KBM-7 (cell line): ENCODE measurements at places on chromosomes 11 and 22.

DNA sequence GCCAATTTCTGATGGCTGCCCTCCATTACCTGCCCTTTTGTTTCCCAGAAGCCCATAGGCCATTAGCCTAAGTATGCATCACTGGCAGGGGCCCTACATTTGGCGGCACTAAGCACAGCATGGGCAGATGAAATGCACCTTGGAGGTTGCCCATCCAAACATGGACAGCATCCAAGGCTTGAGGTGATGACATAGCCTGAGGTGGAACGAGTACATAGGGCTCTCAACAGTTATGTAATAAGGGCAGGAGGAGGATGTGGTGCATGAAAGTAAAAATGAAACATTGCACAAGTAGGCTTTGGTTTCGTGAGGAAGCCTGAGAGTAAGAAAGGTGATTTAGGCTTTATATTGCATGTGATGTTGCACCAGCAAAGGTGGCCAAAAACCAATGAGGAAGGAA lies 148.1 kb downstream of the FAM76B start:
- no peak for DNase-seq

- DNase-seq: no peak
Measured at GRCh38 chr11:69726019-69726418, 22.2 kb upstream of the FGF19 start.

- no peak for DNase-seq
Measured at GRCh38 chr22:34897126-34897525, 168.8 kb upstream of the ISX start.

DNA sequence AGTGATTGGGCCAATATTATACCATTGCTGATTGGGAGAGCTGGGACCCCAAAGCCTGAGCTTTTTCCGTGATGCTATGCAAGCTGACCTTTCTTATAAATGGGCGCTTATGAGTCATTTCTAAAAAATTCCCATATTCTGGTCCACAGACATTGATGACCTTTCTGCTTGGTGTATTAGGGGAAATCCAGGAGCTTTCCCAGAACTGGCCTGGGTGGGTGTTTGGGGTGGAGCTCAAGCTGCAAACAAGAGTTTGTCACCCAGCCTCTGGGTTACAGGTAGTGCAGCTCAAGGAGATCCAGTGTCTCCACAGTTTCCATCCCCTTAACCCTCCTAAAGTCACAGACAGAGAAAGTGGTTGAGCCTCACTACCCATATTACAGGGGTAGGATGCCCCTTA lies 67.7 kb downstream of the CCDC81 start:
- DNase-seq: no peak

DNA sequence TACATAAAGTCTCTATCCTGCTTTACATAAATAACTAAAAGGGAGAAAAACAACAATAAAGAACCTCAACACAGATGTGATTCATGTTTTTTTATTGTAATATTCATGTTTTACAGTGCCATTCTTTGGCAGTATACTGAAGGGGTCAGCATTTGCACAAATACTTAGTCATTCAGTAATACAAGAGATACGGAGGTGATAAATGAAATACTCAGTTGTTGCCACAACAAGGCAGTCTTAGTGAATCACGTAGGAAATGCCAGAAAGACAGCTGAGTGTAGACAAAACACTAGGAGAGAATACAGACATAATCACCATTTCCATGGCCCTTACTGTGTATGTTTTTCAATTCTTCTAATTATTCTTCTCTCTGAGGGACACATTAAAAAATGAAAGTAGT lies 910.4 kb downstream of the METTL15 start:
- DNase-seq: no peak
